Progenitor cell of endocrine pancreas (in vitro differentiated cells): ENCODE measurements at places on chromosomes 3 and 15.
A peak's percentile ranks its signal among the peaks of the same experiment; 100 is the strongest.

DNA sequence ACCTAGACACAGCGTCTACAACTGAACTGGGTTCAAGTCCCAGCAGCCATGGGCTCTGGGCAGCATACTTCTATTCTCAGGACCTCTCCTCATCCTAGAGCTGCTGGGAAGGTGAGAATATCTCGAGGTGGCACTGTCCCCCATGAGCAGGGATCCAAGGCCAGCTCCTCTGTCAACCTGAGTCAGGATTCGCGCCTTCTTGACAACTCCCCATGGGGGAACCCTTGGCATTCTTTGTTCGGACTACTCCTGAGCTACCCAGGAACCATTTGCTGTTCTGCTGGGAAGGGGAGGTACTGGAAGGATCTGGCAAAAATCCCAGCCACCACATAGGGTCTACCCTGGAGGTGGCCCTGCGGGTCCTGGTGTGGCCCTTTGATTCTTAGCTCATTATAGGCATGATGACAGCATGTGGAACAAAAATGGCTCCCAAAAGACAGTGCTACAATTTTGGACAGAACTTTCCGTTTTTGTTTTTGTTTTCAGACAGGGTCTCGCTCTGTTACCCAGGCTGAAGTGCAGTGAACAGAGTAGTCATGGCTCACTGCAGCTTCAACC is 22.3 kb downstream of the PLXNB1 start:
- H3K4me1 ChIP-seq = no peaks in the 10 kb centered on the region
- no peak overlapping the region for H3K4me3 ChIP-seq
- peak overlapping the region; percentile 49 for H3K27ac ChIP-seq
- no peaks in the 10 kb centered on the region for H3K27me3 ChIP-seq
- H3K36me3 ChIP-seq = peaks cover 22% of the 10 kb centered on the region

- no peaks in the 10 kb centered on the region for H3K27me3 ChIP-seq
- peaks cover 19% of the 10 kb centered on the region for H3K4me1 ChIP-seq
- H3K27ac ChIP-seq = no peak overlapping the region
- no peak overlapping the region for H3K4me3 ChIP-seq
- no peaks in the 10 kb centered on the region for H3K36me3 ChIP-seq
These were observed 573.0 kb downstream of the TUSC7 start for GRCh38 chr3:117282566-117282965.

- peak overlapping the region; percentile 14 for H3K4me3 ChIP-seq
- H3K27me3 ChIP-seq = no peaks in the 10 kb centered on the region
- peaks cover 11% of the 10 kb centered on the region for H3K4me1 ChIP-seq
These were observed 211.6 kb upstream of the NECTIN3 start for GRCh38 chr3:110859993-110860392.

DNA sequence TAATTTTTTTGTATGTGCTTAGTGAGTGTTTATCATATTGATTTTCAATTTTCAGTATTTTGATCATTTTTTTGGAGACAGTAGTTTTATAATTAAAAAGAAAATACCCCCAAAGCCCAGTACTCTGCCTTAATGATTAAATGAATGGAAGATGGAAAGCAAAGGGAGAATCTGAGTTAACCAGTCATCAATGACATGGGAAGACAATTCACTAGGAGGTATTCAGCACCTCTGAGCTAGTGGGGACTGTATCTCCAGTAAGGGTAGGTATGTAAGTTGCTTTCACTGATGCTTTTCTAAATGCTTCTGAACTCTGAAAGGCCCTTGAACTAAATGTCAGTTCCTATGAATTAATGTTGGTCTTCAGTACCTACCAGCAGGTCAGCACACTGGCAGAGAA is 590.4 kb upstream of the DPPA4 start:
- H3K4me3 ChIP-seq = no peak overlapping the region
- DNase-seq = no peak
- H3K4me1 ChIP-seq = peaks cover 3% of the 10 kb centered on the region
- no peak overlapping the region for H3K27ac ChIP-seq
- no peaks in the 10 kb centered on the region for H3K36me3 ChIP-seq
- H3K27me3 ChIP-seq = no peaks in the 10 kb centered on the region

- peaks cover 50% of the 10 kb centered on the region for H3K4me1 ChIP-seq
- no peaks in the 10 kb centered on the region for H3K36me3 ChIP-seq
These were observed 2.0 kb downstream of the EPHB3 start for GRCh38 chr3:184563561-184563925.

DNA sequence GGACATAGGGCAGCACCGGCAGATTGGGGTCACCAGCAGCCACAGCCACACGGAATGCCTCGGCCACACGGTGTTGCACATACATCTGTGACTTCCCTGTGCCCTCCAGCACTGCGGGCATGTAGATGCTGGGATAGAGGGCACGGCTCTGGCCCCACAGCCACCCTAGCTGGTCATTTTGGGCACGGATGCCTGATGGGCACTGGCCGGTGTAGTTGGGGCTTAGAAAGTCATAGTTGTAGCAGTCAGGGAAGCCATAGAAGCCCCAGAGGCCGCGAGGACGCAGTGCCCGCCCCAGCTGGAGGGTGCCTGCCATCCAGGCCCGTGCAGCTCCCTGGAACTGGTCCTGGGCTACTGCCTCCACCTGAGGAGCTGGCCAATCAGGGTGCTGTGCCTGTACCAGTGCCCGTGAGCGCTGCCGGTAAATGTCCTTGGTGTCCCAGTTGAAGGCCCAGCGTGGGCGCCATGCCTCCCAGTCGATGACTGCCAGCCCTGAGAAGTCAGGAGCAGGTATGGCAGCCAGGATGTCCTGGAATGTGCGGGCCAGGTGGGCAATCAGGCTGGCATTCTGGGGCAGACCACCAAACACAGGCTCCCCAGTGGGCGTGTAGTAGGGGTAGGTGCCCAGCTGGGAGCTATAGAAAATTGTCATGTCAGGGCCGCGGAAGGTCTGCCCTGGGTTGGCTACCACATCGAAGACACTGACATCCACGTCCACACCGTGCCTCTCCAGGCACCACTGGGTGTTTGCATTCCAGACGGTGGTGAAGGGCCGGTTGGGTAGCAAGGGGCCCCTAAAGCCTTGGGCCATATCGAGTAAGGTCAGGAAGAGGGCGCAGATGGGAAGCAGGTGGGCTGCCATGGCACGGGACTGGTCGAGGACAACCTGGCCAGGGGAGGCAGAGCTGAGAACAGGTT is 1.0 kb downstream of the HYAL1 start:
- H3K36me3 ChIP-seq = no peaks in the 10 kb centered on the region
- H3K27ac ChIP-seq = peak overlapping the region; percentile 46
- no peaks in the 10 kb centered on the region for H3K27me3 ChIP-seq
- DNase-seq = no peak
- H3K4me1 ChIP-seq = peaks cover 17% of the 10 kb centered on the region

- H3K4me1 ChIP-seq = peaks cover 42% of the 10 kb centered on the region
- DNase-seq = no peak
These were observed 3.7 kb upstream of the WDR82 start for GRCh38 chr3:52281981-52282801.

- DNase-seq = no peak
- no peak overlapping the region for H3K27ac ChIP-seq
- no peaks in the 10 kb centered on the region for H3K36me3 ChIP-seq
These were observed 16.2 kb downstream of the RBP2 start for GRCh38 chr3:139460076-139460475.

DNA sequence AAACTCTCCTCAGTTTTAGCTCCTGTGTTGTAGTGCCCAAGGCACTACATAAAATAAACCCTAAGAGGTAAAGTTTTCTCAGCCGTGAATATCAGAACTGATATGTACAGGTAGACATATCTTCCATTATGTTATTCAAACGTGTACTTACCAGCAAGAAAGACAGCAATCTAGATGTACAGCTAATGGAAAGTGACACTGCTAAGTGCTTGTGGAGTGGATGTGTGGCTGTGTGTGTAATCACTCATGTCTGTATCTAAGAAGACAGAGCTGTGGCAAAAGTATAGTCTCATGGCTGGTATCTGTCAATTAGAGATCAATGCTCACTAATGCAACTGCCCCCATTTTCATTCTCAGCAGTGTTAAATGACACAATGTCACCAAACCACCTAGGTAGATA is 101.3 kb downstream of the FMN1 start:
- no peak for DNase-seq
- H3K36me3 ChIP-seq = no peaks in the 10 kb centered on the region
- H3K27ac ChIP-seq = no peak overlapping the region
- H3K4me1 ChIP-seq = no peaks in the 10 kb centered on the region
- H3K4me3 ChIP-seq = no peak overlapping the region

DNA sequence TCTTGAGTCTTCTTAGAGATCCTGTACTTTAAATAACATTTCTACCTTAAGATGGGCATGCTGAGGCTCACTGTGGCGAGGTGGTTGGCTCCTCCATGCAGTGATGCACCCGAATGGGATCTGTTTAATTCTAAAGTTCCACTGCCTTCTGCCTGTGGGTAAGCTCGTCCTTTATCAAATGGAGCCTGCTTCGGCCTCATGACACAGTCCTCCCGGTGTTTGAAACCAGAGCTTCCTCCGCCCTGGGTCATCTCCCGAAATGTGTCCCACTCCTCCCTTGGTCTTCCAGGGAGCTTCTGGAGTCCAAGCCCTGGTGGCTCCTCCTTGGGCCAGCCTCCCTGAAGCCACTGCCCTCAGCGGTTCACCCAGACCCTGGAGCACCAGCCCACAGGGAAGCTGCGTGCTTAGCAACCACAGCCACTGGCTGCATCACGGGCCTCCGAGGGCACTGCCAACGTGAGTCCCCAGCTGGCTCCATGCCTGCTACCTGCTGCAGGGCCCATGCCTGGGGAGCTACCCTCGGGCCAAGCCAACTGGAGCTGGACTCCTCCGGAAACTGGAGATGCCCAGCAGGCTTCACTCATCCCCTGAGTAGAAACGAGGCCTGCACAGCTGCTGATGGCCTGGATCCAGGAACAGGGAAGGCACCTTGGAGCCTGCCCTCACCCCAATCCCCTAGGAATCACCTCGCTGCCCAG is 3.3 kb downstream of the RHCG start:
- no peak overlapping the region for H3K4me3 ChIP-seq
- no peaks in the 10 kb centered on the region for H3K4me1 ChIP-seq
- H3K27ac ChIP-seq = no peak overlapping the region
- H3K36me3 ChIP-seq = no peaks in the 10 kb centered on the region

GRCh38 chr3:126523745-126524428 is at the start of gene CHST13:
Gene CHST13, plus strand, starts transcription at chr3:126524155. Its CDS starts 178 bp downstream, at chr3:126524333.
- H3K36me3 ChIP-seq = no peaks in the 10 kb centered on the region
- H3K27ac ChIP-seq = peak within 1 kb of the TSS; percentile 64
- H3K27me3 ChIP-seq = peaks cover 48% of the 10 kb centered on the region
- DNase-seq = no peak

- H3K4me3 ChIP-seq = no peak overlapping the region
- H3K27ac ChIP-seq = no peak overlapping the region
- H3K27me3 ChIP-seq = peaks cover 7% of the 10 kb centered on the region
- H3K36me3 ChIP-seq = no peaks in the 10 kb centered on the region
These were observed 75.6 kb upstream of the ADPGK start for GRCh38 chr15:72859017-72859756.

- no peaks in the 10 kb centered on the region for H3K36me3 ChIP-seq
- H3K4me1 ChIP-seq = no peaks in the 10 kb centered on the region
- no peak overlapping the region for H3K27ac ChIP-seq
- DNase-seq = no peak
These were observed 1042.9 kb downstream of the NTRK3 start for GRCh38 chr15:87213626-87214025.

- H3K36me3 ChIP-seq = peaks cover 5% of the 10 kb centered on the region
- no peak for DNase-seq
- no peaks in the 10 kb centered on the region for H3K27me3 ChIP-seq
- H3K27ac ChIP-seq = peak overlapping the region; percentile 24
- no peak overlapping the region for H3K4me3 ChIP-seq
These were observed 753 bp upstream of the FES start for GRCh38 chr15:90883526-90883975.

DNA sequence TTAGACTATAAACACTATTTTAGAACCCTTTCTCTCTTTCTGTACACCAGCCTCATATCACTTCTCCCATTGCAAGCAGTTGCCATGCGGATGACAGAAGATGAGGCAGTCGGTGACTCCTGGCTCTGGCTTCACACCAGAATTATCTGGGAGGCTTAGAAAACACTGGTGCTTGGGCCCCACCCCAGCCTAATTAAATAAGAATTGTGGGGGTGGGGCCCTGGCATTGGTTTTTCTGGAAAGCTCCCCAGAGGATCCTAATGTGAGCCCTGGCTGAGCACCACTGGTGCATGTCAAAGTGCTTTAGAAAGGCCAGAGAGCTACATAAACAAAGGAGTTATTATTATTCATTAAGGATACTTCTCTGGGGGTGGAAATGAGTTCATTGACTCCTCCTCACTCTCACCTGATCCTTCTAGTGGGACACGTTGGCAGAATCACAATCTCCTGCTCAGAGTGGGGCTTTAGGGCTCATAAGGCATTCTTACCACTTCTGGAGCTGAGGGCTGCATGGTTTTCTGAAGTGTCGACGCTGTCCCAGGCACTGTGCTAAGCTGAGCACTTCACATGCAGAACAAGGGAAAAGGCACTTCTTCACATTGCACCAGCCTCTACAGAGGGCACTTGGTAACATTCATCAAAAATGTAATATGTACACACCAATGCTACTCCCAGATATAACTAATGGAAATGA is 188.5 kb upstream of the TLE3 start:
- no peak for DNase-seq
- no peak overlapping the region for H3K4me3 ChIP-seq
- H3K27me3 ChIP-seq = peaks cover 31% of the 10 kb centered on the region
- no peaks in the 10 kb centered on the region for H3K36me3 ChIP-seq
- peaks cover 7% of the 10 kb centered on the region for H3K4me1 ChIP-seq

DNA sequence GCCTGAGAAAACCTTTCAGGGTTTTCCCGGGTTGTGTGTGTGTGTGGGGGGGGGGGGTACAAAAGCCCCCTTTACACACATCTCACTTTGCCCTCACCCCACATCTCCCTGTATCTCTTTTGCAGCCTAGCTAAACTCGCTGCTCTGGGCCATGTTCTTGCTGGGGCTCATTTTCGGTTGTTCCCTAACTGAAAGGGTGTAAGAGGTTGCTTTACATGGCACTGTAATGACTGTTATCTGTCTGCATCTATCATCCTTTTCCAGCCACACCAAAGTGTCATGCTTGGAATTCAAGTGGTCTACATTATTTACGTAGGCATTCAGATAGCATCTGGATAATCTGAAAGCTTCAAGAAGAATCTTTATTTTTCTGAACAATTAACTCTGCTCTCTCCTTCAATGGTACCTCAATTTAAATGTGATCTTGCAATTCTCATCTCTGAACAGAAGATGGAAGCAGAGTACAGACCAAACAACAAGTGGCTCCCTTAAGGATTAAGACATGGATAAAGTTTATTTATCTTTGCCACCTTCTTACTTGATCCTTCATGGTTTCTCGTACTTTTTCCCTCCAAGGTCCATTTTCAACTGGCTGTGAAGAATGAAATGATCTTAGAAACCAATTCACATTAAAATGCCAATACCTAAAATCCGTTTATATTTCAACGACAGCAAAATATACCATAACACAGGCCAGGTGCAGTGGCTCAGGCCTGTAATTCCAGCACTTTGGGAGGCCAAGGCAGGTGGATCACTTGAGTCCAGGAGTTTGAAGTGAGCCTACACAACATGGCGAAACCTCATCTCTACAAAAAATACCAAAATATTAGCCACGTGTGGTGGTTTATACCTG is 34.9 kb downstream of the DCLK3 start:
- DNase-seq = no peak
- H3K27me3 ChIP-seq = peaks cover 7% of the 10 kb centered on the region
- no peak overlapping the region for H3K27ac ChIP-seq
- no peak overlapping the region for H3K4me3 ChIP-seq
- H3K36me3 ChIP-seq = no peaks in the 10 kb centered on the region

GRCh38 chr3:100073049-100073713 is 41.1 kb downstream of the FILIP1L start:
- no peak for DNase-seq
- peaks cover 38% of the 10 kb centered on the region for H3K4me1 ChIP-seq
- H3K36me3 ChIP-seq = no peaks in the 10 kb centered on the region
- no peak overlapping the region for H3K27ac ChIP-seq
- H3K27me3 ChIP-seq = no peaks in the 10 kb centered on the region

GRCh38 chr3:194507571-194507970 is 20.8 kb upstream of the ATP13A3 start:
- H3K27ac ChIP-seq = no peak overlapping the region
- H3K36me3 ChIP-seq = no peaks in the 10 kb centered on the region
- H3K4me3 ChIP-seq = no peak overlapping the region
